ENCODE measurements at places on chromosomes 2 and 18.

DNA sequence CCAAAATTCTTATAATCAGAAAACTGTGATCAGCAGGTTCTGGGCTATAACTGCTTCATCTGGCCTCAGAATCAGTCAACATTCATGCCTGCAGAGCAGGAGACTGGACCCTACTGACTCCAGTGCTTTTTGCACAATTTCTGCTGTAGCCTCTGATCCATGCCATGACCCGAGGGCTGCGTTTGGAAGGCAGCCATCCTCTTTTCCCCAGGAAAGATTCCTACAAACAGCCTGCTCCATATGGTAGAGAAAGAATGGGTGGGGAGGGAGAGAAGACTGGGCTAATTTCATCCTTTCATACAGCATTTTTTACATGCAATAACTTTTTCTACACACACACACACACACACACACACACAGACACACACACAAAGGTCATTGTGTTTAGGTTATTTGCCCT, 133.0 kb upstream of the MMADHC start:
- no peak for DNase-seq

DNA sequence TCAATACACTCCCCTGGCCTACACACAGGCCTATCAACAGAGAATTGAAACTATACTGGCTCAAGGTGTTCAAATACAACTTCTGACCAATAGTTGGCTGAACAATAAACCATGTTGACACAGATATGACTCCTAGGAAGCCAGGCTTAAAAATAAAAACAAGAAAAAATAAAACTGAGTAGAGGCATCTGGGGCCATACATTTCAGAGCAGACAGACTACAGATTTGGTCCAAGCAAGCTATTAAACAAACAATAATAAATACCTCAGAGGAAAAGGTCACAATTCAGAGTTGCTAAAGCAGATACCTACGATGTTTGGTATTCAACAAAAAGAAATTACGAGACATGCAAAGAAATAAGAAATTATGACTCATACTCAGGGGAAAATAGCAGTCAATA, 132.8 kb upstream of the ACVR2A start:
- no peak for DNase-seq

DNA sequence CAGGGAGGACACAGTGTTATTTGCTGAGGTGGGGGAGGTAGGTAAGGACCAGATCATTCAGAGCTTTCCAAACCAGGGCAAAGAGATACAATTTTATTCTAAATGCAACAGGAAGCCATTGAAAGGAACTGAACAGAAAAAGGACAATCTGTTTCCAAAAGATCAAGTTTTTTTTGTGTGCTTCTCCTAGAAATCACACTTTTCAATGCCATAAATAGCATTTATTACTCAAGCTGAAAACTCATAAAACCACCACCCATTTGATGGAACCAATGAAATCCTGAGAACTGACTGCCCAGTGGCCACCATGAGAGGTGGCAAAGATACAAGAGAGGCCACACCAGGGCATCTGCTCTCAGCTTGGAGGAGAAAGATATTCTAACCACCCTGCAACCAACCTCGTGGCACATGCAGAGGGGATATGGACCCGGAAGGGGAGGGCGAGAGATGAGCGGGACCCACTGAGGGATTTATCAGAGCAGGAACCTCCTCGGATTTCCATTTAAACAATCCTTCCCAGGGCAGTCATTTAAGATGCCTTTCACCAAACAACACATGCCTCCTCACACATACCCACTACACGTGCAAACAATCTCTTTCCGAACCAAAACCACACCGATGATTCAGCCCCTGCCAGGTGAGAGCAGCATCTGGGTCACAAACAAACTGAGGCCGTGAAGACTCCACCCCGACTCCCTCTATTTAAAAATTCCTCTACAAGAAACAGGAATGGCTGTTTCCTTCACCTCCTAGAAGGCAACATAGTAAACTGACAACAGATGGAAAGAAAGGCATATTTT, 8.8 kb downstream of the CYB5A start:
- DNase-seq, result no peak

GRCh38 chr18:24734058-24734457, 273.6 kb downstream of the HRH4 start:
- DNase-seq, result no peak

GRCh38 chr18:67613731-67614130, 97.2 kb upstream of the DSEL start:
- no peak for DNase-seq

DNA sequence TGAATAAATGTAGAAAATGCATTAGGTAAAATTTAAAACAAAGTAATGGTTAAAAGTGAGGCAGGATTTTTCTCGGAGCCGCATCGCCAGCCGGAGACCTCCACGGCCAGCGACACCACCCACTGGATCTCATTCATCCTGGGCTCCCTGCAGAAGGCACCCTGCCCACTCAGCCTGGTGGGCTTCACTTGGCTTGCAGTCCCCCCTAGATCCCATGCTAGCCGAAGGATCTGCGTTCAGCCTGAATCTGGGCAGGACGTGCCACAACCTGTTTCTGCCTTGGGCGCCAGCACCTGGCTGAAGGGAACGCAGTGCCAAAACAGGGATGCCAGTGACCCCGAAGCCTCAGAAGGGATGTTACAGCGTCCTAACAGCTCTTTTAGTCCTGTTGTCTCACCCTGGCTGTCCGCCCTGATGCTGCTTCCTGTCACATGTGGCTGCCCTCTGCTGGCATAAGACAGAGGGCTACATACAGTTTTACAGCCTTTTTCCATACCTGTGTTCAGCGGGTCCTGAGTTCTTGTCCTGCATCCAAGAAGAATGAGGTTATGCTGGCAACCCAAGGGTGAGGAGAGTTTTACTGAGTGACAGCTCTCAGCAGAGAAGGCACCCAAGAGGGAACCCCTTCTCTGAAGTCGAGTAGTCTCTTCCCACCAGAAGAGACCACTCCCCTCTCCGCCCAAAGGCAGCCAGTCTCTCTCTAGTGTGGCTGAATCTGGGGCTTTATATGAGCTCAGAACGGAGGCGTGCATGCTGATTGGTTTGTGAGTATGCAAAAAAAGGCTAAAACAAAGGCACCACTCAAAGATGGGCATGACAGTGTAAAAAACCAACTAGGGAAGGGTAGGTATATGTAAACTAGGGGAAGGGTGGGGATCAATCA, 173.1 kb upstream of the GYPC start:
- no peak for DNase-seq

GRCh38 chr2:6773007-6773693, 92.6 kb downstream of the CMPK2 start:
- DNase-seq, result peak; percentile 46

DNA sequence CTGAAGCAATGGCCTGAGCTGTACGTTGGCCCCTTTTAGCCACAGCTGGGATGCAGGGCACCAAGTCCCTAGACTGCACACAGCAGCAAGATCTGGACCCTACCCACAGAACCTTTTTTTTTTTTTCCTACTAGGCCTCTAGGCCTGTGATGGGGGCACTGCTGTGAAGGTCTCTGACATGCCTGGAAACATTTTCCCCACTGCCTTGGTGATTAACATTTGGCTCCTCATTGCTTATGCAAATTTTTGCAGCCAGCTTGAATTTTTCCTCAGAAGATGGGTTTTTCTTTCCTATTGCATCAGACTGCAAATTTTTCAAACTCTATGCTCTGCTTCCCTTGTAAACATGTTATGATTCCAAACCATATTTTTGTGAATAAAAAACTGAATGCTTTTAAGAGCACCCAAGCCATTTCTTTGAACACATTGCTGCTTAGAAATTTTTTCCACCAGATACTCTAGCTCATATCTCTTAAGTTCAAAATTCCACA, 33.5 kb downstream of the PDE1A start:
- DNase-seq, result no peak

GRCh38 chr2:129780316-129781270, 198.9 kb upstream of the RAB6C start:
- DNase-seq, result no peak

GRCh38 chr2:100877555-100877954, 57.6 kb downstream of the NPAS2 start:
- DNase-seq, result no peak

DNA sequence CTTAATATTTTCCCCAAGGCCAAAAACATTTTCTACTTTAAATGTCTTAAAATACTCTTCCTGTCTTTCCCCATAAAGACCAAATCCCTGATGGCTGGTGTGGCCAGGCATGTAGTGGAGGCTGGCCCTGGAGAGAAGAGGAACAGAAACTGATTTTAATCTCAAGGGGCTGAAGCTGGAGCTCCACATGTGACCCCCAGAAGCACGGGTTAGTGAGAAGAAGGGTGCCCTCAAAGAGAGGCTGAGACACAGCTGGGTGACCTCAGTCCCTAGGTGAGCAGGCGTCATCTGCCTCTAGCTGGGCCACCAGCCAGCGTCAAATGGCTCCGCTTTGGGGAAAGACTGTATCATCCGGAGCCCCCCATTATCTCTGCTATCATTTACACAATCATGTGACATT, 19.3 kb upstream of the TMEM18 start:
- no peak for DNase-seq

- no peak for DNase-seq
These were observed 27.2 kb upstream of the CYTIP start for GRCh38 chr2:157471078-157471477.

DNA sequence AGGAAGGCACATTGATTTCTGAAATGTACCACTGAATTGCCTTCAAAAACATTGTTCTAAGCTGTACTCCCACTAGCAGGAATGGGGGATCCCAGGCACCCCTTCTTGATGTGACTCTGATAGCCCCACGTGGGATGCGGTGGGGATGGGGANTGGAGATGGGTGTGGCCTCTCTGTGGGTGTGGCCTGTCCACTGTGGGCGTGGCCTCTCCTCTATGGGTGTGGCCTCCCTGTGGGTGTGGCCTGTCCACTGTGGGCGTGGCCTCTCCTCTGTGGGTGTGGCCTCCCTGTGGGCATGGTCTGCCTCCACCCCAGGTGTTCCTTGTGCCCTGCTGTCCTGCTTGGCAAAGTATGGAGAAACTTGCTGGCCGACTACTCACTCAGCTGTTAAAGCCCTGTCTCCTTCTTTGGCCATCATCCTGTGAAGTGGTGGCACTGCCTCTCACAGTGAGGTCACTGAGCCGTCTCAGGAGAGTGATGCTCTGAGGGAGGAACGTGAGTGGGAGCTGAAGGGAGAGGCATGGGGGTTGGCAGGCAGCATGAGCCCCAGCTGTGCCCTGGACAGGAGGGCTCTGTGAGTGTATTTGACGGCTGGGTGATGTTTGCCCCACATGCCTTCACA, 6.7 kb upstream of the PARD6G start:
- DNase-seq, result no peak

DNA sequence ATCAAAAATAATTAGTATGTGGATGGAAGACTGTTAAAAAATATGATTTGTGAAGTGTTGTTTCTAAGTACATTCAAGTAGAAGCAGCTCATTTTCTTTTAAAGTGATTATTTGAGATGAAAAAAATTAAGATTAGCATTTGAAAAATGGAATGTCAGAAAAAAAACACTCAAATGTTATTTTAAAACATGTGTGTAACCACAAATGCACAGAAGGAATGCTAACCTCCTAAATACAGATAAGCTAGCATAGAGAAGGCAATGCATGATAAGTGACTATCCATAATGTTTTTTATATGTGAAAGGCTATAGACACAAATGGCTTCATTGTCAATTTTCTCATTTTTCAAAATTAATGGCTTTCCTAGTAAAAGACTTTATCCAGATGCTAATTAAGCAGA, 198.9 kb downstream of the NYAP2 start:
- no peak for DNase-seq

GRCh38 chr18:49510393-49511115, 23.5 kb upstream of the C18orf32 start:
- DNase-seq, result peak; percentile 8
